SW 1271 (cell line): ENCODE measurements at places on chromosomes 4 and X.

GRCh38 chr4:6378493-6379445 lies 93.6 kb downstream of the PPP2R2C start:
- no peak for DNase-seq

GRCh38 chr4:79170077-79170476 lies 155.8 kb downstream of the NAA11 start:
- DNase-seq = no peak

GRCh38 chr4:157808796-157809383 lies 363.9 kb downstream of the GASK1B start:
- no peak for DNase-seq

GRCh38 chr4:71171592-71171991 lies 167.2 kb upstream of the SLC4A4 start:
- no peak for DNase-seq

GRCh38 chr4:73127839-73128453 lies 58.4 kb upstream of the COX18 start:
- no peak for DNase-seq

GRCh38 chr4:48698029-48698971 lies 81.8 kb downstream of the FRYL start:
- DNase-seq = peak; percentile 93

DNA sequence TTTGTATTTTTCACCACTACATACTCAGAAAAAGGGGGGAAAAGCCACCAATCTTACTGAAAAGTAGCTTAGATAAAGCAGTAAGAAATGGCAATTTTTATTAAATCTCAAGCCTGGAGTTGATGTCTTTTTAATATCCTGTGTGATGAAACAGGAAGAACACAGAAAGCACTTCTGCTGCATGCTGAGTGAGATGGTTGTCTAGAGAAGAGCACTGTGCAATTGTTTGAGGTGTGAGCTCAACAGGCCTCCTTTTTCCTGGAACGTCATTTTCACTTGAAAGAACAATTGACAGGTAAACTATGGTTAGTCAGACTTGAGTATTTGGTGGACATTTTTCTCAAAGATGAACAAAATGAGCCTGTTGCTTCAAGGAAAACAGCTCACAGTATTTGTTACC lies 73.9 kb downstream of the RTL5 start:
- DNase-seq = no peak

- DNase-seq = no peak
Observed at GRCh38 chr4:42277291-42277690, 120.0 kb upstream of the SHISA3 start.

- no peak for DNase-seq
Observed at GRCh38 chr4:3803946-3804345, 37.8 kb downstream of the ADRA2C start.

GRCh38 chr4:83831588-83831987 lies 295.7 kb downstream of the GPAT3 start:
- no peak for DNase-seq

GRCh38 chr4:100430451-100430850 lies 87.4 kb downstream of the EMCN start:
- DNase-seq = no peak

DNA sequence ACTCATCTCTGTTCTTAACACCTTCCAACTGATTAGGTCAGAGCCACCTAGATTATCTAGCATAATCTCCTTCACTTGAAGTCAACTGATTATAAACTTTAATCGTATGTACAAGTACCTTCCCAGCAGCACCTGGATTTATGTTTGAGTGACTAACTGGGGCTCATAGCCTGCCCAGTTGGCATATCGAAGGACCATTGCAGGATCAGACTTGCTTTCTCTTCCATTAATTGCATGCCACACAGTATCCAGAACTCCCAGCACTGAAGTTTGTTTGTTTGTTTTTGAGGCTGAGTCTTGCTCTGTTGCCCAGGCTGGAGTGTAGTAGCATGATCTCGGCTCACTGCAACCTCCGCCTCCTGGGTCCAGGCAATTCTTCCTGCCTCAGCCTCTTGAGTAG lies 27.9 kb downstream of the GRK4 start:
- no peak for DNase-seq

DNA sequence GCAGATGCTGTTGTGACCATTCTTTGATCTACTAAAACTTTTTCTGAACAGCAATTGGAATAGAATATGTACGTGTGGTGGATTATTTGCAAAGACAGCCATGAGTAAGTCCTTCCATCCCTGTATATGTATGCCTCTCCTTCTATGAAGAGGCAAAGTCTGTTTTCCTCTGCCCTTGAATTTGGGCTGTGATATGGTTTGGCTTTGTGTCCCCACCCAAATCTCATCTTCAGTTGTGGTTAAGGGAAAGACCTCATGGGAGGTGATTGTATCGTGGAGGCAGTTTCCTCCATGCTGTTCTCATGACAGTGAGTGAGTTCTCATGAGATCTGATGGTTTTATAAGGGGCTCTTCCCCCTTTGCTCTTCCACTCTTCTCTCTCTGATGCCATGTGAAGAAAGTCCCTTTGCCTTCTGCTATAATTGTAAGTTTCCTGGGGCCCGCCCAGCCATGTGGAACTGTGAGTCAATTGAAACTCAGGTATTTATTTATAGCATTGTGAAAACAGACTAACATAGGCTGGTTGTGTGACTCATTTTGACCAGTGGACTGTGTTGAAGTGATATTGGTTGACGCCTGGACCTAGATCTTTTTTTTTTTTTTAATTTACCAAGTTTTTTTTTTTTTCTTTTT lies 108.3 kb upstream of the CAMK2D start:
- no peak for DNase-seq

DNA sequence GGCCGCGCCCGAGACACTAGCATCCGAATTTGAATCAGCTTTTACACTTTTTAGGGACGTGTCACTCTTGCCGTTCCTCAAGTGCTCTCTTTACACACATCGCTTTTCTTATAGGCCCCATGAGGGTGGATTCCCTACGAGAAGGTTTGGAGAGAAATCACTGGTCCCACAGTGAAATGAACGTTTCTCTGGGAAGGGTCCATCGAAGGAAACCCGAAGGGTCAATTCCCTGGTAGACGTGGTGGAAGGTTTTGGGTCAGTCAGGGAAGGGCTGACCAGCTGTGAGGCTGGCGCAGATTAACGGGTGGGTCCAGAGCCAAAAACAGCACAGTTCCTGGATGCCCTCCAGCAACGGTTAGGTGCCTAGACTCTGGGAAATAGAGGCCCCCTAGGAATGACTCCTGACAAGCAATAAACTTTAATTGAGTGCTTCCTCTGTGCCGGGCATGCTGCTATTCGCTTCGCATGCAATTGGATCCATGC lies 35.9 kb downstream of the ETDC start:
- DNase-seq = no peak

GRCh38 chr4:105014234-105014633 lies 132.4 kb upstream of the TET2 start:
- no peak for DNase-seq

- no peak for DNase-seq
Observed at GRCh38 chr4:75254745-75255144, 259.5 kb downstream of the RCHY1 start.

DNA sequence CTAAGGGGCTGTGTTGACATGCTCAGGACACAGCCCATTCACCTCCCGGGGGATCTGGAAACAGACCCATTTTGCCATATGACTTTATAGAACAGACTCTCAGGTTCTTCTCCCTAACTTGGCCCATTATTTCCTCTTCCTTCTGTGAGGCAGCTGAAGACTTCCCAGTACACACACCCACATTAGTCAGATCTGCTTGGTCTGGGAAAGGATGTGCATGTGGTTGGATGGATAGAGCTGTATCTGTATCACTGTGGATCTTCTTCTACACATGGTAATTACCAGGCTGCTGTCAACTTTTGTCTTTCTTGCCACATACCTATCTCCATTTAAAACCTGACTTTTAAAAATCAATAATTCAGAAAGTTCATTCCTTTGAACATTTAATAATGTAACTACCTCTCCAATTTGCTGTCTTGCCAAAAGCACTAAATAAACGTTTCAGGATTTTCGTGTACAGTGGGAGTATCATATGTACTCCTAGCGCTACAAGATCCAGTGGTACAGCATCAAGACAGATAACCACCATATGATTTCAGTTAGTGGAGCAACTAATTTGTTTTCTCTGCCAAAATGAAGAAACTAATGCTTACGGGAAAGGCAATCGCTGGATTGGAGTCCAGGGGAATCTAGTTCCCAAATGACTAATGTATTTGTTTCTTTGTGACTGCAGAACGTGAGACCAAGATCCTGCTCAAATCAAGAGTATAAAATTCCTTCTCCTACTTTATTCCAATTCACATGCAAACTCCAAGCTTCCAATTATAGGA lies 134.1 kb upstream of the MAP3K15 start:
- no peak for DNase-seq

- peak; percentile 75 for DNase-seq
Observed at GRCh38 chr4:81164623-81165416, 50.2 kb downstream of the PRKG2 start.
